ENCODE measurements at places on chromosomes 12 and 14.

GRCh38 chr12:119068129-119068856 lies 87.0 kb downstream of the SRRM4 start:
- no peak for DNase-seq

DNA sequence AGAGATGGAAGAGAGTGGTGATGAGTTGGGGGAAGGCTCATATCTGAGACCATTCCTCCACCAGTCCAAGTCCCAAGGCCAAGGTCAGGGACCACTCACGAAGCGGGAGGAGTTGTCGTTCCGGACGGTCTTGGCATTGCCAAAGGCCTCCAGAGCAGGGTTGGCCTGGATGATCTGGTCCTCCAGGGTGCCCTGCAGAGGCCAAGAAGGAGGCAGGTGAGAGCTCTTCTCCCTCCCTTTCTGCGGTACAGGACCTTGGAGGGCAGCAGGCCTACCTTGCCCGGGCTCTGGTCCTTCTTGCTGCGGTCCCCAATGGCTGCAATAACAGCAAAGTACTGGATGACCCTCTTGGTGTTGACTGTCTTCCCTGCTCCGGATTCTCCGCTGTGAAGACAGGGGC lies 4.0 kb downstream of the MYH7 start:
- DNase-seq = no peak

DNA sequence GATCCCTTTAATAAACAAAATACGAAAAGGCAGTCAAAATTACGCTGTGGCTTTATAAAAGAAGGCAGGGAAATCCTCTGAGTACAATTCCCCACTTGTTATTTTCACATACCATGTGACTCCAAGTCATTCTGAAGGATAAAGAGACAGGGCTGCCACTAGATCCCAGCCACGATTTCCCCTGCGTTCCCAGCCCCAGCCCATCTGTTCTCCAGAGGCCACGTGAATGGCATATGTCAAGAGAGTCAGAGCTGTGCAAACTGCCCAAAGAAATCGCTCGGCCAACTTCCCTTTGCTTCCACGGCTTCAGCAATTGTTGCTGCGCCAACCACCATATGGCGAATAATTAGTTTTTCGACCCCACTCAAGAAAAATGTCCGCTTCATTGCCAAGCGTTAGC lies 161.3 kb downstream of the C12orf42 start:
- no peak for DNase-seq

DNA sequence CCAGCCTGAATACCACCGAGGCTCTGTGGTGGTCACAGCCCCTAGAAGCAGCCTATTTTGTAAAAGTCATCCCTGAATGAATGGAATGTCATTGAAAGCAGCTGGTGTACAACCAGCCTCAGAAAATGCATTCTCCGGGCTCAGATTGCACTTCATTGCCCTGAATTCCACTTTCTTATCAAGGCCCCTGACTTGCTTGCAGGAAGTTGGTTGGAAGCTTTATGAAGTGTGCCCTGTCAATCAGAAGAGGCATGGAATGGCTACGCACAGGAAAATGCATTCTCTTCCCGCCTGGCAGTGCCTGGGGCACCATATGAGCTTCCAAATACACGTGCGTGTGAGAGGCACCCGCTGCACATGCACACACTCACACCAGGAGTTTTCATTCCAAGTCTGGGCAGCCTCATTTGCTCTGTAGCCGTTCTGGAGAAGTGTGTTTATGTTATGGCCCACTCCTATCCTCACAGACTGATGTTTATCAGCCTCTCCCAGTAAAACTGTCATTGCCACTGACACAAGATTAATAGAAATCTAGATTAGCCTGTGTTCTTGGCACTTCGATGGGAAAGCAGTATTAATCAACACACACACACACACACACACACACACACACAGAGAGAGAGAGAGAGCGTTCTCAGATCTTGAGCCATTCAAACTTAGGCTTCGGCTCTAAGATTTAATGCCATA lies 63.9 kb downstream of the NUAK1 start:
- DNase-seq = no peak

GRCh38 chr12:114649585-114649984 lies 34.4 kb downstream of the TBX3 start:
- DNase-seq = no peak

DNA sequence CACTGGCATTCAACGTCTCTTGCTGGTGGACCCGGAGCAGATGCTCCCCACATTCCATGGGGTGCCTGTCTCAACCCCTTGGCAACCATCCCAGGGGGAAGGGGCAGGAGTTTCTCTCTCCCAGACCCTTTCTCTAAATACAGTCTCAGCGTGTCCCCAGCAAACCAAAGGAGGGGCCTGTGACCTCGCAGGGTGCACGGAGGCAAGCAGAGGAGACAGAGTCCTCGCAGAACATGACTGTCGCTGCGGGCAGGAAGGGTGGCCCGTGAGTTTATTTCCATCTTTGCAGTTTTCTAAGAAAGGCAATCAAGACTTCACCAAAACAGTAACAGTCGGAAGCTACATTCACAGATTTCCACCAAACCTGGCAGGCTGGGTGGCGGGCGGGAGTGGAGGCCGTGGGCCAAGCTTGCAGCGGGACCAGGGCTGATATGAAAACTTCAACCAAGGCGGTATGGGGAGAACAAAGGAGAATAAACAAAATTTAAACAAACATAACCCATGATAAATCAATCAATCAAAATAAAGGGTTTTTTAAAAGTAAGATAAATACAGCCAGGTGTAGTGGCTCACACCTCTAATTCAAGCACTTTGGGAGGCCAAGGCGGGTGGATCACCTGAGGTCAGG lies 18.6 kb downstream of the BRF1 start:
- DNase-seq = no peak

GRCh38 chr12:12286441-12286840 lies 19.6 kb upstream of the LRP6 start:
- no peak for DNase-seq

GRCh38 chr12:82383930-82384552 lies 25.7 kb downstream of the METTL25 start:
- no peak for DNase-seq

- DNase-seq = no peak
These were observed 9.8 kb downstream of the ISCA2 start for GRCh38 chr14:74503291-74503937.

GRCh38 chr12:119665164-119665929 lies 2.6 kb upstream of the PRKAB1 start:
- DNase-seq = no peak

DNA sequence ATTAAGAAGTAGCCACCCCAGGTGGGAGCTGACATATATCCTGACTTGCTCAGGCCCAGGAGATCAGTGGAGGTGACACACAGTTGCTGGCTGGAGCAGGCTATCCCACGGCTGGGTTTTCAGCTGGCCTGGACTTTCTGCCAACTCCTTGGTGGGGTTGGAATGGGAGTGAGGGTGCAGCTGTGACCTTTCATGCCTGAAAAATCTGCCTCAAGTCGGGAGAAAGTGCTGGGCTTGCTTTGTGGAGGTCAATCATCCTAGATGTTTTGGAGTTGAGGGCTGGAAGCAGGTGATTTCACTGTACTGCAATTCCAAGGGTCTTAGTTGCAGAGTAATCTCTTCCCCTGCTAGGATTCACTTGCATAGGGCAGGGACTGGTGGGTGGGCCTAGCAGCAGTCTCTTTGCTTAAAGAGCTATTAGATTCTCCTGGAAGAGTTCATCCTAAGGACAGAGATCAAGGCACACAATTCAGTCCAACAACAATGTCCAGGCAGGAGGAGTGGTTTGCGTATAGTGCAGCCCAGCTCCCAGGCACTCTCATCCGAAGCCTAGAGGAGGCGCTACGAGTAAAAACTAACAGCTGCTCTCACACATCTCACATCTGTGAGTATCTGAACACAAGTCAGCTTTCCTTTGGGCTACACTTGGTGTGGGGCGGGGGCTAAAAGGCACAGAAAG lies 98.1 kb downstream of the GAS2L3 start:
- DNase-seq = no peak

GRCh38 chr12:128204711-128205110 lies 62.3 kb upstream of the TMEM132C start:
- DNase-seq = no peak

DNA sequence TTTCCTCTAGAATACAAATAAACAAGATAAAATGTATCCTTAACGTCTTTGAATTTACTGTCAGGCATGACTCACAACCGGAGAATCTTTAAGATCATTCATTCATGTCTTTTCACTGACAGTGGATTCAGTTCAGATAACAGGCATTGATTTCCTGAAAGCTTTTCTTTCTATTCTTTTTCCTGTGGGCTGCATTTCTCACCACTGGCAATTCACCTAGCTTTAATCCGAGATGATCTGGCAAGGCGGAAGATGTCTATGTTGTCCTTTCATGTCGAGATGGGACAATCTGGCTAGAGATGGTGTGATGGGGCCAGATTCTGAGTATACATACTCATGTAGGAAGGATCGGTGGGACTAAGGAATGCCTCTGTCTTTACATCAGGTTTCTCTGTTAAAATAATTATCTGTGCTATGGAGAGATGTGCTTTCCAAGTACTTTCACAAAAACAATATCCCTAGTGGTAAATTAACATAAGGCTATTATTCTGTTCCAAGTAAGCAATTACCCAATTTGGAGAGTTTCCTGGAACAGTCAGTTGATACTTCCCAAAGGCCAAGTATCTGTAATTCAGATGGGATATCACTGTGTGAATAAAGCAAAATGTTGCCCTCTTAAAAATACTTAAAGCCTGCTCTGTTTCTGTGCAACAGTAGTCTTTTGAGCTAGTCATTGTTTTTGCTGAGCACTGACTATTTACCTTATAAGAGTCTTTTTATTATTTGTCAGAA lies 17.8 kb downstream of the ACSS3 start:
- DNase-seq = no peak

DNA sequence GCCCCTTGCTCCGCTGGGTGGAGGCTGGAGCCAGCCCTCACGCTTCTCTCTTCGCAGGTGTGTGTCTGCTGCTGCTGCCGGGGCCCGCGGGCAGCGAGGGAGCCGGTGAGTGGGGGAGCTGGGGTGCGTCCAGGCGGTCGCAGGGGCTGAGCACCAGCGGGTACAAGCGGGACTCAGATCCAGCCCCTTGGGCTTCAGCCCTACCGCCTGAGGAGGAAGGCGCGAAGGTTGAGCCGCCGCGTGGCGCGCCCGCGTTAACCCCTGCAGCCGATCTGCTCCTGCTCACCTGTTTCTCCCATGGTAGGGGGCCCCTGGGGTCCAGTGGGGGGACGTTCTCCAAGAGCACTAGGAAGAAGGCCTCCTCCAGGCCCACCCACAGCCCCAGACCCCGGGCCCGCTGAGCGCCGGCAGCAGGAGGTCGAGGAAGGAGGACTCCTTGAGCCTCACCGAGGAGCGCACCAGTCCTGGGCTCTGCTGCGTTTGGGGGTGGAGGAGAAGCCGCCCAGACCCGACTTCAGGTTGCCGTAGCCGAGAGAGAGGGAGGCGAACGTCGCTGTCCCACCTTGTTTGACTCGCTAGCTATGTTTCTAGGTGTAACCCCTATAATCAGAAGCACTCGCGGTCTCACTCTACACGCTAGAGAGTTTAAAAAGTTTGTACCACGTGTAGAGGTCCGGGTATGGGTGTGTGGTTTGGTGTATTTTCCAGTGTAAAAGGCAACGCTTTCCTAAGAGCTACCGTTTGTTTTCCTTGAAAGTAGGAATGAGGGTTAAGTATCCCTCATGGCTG lies 834 bp downstream of the COCH start:
- peak; percentile 14 for DNase-seq

DNA sequence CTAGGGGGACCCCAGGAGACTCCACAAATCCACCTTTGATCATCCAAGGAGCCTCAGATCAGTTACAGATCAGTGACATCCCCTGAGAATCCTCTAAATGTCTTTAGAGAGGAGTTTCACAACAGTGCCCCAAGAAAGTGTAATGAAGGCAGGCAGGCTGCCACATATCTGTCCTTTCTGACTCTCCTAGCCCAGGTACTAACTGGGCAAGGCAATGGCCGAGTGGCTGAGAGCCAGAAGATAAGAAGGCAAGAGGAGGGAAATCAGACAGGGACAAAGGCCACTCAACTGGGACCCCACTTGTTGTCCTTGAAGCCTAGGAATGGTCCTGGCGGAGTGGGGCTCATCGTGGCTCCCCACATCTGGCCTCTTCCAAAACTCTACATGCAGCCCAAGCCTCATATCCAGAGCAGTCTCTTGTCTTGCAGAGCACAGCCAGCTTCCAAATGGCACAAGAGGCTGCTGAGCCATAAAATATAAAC lies 11.6 kb downstream of the ACTN1 start:
- no peak for DNase-seq

- no peak for DNase-seq
These were observed 135.4 kb upstream of the NUDT4 start for GRCh38 chr12:93242154-93242972.

GRCh38 chr12:104665296-104665695 lies 208.5 kb downstream of the CHST11 start:
- DNase-seq = no peak

GRCh38 chr12:26808766-26809476 lies 24.1 kb downstream of the ITPR2 start:
- DNase-seq = no peak

DNA sequence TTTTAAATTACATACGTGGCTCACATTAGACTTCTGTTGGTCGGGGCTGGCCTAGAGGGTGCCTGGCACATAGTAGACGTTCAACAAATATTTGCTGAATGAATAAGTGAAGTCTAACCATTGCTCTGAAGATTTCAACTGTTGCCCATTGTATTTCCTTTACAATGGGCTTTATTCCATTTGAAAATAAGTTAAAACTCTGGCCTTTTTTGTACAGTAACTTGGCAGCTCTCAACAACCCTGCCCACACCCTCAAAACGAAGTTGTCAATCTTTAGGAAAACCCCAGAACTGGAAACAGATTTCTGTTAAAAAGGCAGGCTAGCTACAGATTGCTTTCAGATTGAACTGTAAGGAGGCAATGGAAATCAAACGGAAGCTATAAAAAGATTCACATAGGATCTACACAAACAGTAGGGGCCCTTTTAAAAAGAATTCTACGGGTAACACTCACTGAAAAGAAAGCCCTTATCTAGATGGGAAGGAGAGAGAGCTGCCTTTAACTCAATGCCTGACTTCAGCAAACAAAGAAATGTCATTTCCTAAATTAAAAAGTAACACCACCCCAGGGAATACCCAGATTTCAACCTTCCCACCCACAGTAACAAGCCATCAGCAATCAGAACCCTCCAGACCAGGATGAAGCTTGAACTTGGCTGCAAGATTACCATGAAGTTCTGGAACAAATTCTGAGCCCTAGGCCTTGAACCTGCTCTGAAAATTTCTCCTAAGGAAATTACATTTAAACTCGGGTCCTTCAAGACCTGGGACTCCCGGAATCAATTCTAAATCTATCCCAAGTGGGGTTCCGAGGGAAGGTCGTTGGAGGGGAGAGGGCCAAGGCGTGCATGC lies 1.4 kb downstream of the WSB2 start:
- no peak for DNase-seq

- DNase-seq = no peak
These were observed 113.1 kb upstream of the OVCH1 start for GRCh38 chr12:29610473-29611170.

Measured in GM19239 (cell line).